Lower lobe of right lung (tissue), 2 donors: ENCODE measurements at places on chromosomes 12 and 14. TPM values are rescaled to one million over a fixed set of nuclear protein-coding genes. Genes with fewer than 3 reads are reported as not detected.
A peak's percentile ranks its signal among the peaks of the same experiment; 100 is the strongest.

DNA sequence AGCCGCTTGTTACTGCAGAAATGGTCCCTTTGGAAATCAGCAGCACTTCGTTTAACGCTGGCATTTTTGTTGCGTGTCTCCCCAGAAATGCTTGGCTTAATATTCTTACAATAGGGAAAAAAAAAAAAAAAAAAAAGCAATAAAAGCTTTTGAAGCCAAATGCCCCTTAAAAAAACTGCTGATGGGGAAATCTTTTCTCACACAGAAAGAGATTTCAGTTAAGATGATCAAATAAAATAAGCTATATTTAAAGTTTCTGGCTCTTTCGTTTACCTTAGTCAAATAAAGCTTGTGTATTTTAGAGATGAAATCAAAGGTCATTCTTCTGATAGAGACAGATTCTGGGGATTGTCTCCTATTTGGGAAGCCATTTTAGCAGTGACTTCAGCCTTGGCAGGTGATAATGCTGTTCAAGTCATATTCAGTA, 52.4 kb upstream of the FRS2 start:
- DNase-seq, result no peak

GRCh38 chr12:110501399-110501751, 536 bp downstream of the VPS29 start:
- DNase-seq, result no peak

- no peak for DNase-seq
These were observed 25.0 kb upstream of the NR1H4 start for GRCh38 chr12:100448656-100449055.

DNA sequence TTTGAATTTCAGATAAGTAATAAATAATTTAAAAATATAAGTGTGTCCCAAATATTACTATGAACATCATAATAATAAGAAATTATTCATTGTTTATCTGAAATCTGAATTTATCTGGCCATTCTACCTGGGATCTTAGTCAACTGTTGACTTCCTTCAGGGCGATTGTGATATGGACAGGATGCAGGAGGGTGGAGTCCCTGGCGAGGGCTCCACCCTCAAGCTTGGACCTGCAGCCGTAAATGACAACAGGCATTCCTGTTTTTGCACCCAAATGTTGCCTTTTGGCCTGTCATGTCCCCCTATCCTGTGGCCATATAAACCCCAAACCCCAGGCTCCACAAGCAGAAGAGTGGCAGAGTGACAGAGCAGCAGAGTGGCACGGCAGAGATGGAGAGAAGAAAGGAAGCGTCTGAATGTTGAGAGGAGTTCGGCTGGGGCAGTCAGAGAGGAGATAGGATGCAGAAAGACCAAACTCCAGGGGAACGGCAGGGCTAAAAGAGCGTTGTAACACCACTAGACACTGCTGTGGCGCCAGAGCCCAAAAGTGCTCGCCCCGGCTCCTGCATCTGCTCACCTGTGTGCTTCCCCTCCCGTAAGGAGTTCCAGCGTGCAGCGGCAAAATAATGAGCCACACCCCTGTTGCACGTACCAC, 39.4 kb upstream of the FUT8 start:
- no peak for DNase-seq

GRCh38 chr12:24631676-24632426, 317.1 kb downstream of the BCAT1 start:
- no peak for DNase-seq

GRCh38 chr14:55780156-55780946, 200.3 kb downstream of the KTN1 start:
- DNase-seq, result peak; percentile 53

DNA sequence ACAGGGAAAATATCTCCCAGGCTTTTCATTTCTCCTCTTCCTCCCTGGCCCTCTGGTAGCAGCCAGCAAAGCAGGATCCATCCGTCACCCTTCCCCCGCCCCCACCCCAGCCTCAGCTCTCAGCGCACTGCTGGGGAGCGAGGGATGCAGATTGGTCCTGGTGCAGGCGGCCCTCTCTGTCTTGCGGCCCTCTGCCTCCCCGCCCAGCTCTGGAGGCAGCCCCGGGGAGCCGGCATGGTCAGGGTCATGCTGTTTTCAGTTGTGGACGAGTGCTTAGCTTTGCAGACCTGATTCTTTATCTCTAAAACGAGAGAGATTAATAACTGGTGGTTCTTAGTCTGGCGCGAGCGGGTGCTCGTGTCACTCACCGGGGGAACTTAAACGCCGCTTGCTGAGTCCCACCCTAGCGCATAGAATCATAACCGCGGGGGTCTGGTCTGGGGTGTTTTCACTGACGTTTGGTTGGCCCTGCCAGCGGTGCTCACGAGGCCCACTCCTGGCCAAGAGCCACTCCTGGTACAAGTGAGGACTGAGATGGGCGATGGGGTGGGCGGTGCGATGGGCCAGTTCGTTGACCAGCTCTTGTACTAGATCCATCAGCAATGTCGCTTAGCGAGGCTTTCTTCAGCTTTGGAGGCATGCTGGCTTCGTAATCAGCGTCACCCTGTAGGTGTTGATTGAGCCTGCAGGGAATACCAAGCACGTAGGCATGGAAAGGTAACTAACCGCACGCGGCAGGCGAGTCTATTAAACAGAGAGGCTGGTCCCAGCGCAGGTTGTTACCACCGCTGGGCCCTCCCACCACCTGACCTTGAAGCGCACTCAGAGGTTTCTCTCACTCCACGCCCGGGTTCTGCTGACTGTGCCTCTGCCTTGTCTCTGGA, 95.2 kb downstream of the TSPAN9 start:
- no peak for DNase-seq

DNA sequence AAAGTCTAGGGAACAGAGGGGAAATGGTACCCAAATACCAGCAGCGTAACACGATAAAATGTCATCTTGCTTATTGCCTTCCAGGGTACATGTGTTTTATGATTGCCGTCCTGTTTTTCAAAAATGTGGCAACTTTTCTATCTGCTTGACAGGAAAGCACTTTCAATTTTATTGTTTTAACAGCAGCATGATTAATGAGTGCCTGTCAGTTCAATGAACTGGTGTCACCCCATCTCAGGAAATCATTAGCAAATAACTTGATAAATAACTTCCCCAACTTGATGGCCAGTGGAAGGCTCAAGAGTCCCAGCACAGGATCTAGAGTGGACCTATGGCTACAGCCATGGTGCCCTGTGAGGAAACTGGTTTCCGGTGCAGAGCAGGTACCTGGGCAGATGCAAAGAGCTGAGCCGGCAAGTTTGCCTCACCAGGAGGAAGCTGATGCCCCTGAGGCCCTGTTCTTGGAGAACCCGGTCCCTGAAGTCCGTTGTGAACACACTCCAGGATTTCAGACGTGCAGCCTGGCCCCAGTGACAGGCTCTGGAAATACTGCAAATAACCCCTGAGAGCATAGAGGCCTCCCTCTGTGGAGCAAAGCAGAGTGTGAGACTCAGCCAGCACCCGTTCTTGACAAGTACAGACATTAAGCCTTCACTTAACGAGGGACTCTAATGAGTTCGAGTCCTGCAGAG, 173.5 kb upstream of the SFSWAP start:
- no peak for DNase-seq

DNA sequence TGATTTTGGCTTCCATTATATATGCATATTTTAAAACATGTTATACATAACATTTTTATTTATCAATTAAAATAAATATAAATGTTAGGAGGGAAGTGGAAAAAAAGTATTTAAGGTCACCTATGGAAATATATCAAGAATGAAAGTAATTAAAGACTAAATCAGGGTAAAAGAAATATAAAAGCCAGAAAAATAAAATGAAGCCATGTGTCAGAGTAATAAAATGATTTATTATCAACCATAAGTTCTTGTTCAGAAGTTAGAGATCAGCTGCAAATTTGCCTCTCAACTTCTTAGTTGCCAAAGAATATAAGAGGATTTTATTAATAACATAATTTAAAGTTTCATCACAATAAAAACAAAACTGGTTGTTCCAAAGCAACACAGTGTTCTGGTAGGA, 121.9 kb downstream of the ANO6 start:
- DNase-seq, result no peak

The BDKRB1 gene
- not detected for total RNA-seq

The LYZ gene
- 1,458 TPM for total RNA-seq

The RNASE7 gene
- not detected for total RNA-seq
